ENCODE measurements at places on chromosomes 4 and X.

DNA sequence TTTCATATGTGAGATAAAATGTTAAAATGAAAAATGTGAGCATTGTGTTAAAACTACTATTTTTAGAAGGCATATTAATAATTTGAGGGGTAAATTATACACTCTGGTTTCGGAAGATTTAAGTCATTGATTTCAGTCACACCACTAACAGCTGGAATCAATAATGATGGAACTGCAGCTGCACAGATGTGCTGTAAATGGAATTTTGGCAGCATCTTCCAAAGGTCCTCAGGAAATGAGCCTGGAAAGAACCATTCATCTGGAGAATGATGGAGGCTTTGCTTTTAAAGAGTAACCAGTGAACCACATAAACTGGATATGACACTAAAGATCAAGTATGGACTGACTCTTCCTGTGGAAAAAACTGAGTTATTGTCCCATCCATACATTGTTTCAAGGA lies 759.0 kb upstream of the EPHA5 start:
- DNase-seq: no peak

GRCh38 chr4:4358093-4358854 lies 28.6 kb upstream of the NSG1 start:
- no peak for DNase-seq

- no peak for DNase-seq
Observed at GRCh38 chrX:2533424-2533823, 32.6 kb upstream of the DHRSX start.

- DNase-seq: no peak
Observed at GRCh38 chr4:164501074-164501473, 252.9 kb upstream of the SMIM31 start.

DNA sequence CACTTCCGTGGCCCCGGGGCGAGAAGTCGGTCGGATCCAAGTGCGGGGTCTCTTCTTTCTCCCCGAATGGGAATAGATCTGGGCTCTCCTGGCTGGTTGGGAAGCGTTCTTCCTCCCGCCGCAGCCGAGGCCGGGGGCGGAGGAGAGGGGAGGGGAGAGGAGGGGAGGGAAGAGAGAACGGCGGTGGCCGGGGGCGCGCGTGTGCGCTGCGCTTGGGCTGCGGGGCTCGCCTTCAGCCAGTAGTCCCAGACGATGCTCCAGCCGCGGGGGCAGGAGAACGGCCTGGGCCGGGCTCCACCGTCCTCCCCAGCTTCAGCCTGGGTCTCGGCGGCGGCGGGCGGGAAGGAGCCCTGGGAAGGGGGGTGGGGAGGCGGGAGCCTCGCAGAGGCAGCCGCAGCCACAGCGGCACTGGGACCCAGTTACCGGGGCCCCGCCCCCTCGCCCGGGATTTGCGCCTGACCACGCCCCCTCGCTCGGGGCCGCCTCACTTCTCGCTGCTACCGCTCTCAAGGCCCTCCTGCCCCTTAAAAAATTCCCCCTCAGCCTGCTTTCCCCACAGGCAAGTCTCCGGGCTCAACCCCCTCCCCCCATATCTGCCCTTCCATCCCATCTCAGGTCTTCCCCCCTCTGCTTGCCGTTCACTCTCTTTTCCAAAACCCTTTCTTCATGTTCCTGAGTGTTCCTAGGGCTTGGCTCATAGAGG lies at the start of gene FGD1:
TSS of gene FGD1 (minus strand) at position 421 of the 703 bp plus-strand sequence. CDS start 802 bp downstream, outside the sequence.
- peak; percentile 56 for DNase-seq

GRCh38 chr4:74111306-74111975 lies 12.4 kb upstream of the CXCL2 start:
- no peak for DNase-seq

- no peak for DNase-seq
Observed at GRCh38 chr4:121199742-121200561, 35.8 kb upstream of the TNIP3 start.

DNA sequence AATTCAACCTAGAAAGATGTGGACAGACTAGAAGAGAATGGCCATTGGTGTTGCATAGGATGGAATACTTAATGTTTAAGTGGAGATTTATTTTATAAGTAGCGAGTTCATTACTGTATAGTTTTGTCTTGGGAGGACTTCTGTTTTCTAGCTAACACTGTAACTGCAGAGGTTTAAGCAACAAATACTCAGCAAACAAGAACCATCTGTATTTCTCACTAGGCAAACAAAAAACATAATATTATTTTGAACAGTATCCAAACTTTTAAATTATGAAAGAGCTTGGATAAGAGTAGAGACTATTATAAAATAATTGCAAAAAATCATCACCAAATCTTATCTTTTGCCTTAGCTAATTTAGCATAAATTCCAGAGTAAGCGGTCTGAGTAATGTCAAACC lies 121.1 kb downstream of the GLRA3 start:
- no peak for DNase-seq

DNA sequence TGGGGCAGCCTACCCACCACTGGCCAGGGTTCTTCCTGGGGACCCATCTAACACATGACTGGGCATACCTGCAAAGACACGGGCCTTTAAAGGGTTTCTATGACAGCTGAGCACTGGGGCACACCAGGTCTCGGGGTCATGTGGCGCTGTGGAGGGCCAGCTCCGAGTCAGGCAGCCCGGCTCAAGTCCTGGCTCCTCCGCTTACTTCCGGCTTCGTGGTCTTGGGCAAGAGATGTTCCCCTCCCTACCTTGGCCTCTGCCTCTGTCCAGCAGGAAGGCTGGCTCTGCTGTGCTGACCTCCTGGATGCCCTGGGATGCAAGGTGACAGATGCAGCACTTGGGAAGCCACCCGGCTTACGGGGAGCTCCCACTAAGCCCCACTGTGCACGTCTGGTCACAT lies 37.6 kb downstream of the HTRA3 start:
- no peak for DNase-seq

GRCh38 chrX:46330981-46331380 lies 214.2 kb downstream of the ZNF674 start:
- no peak for DNase-seq

DNA sequence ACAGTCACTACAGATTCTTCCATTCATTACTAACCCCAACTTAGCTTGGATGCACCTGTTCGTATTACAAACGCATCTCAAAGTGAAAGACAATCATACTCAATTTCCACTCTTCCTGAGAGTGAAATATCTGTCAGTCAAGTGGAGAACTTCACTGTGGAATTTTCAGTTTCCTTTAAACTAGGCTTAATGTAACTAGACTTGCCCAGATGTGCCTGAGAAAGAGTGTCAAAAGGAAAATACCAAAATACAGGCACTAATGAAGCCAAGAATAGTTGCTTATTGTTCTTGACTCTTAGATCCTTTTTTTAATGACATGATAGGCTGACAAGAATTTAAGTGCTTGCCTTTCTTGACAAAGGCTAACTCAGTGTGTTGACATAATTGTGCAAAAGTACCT lies 72.4 kb upstream of the NR3C2 start:
- DNase-seq: no peak

- no peak for DNase-seq
Observed at GRCh38 chr4:128386761-128387599, 99.4 kb upstream of the PGRMC2 start.

DNA sequence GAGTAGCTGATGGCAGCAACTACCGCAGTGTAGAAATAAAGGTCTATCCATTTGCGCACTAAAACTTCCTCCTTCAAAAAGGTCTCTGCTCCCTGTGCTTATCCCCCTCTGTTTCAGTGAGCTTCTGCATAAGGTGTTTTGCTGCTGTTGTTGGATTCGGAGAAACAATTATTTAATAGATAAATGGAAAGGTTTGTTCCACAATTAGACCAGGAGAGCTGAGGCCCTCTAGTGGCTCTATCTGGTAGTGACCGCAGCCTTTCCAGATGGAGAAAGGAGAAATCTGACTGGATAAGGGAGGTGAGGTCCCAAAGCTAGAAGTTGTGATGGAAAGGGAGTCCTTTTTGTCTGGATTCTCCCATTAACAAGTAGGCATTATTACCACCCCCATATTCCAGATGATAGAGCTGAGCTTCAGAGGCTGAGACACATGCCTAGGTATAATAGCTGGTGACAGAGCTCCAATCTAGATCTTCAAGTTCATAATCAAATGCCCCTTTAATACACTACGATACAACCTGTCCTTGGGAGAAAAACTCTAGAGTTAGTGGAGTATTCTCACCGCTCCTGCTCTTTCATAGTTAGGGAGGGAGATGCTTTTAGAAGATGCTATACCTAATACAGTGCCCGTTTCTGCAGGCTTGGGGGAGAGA lies 5.1 kb upstream of the GABRQ start:
- DNase-seq: peak; percentile 27

DNA sequence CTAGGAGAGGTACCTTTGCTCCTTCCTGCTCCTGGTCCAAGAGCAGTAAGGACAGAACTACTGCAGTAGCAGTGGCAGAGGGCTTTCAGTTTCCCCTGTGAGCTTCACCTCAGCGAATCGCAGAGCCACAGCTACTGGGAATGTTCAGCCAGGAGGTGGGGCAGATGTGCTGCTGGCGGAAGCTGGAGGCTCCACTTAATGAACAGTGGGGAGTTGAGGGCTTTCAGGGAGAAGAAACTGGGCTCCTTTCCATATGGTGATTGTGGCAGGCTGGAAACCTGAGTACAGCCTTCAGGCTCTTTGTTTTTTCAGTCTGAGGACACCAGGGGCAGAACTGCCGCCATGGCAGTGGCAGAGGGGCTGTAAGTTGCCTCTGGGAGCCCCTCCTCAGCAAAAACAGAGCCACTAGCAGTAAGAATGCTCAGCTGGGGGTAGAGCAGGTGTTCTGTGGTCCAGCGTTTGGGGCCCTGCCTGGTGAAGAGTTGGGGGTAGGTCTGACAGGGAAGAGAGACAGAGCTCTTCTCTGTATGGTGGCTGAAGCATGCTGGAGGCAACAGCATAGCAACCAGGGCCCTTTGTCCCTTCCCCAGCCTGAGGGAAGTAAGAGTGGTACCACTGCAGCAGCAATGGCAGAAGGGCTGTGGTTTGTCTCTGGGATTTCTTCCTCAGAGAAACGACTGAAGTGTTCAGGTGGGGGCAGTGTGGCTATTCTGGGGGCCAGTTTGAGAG lies 106.0 kb upstream of the GRXCR1 start:
- no peak for DNase-seq

DNA sequence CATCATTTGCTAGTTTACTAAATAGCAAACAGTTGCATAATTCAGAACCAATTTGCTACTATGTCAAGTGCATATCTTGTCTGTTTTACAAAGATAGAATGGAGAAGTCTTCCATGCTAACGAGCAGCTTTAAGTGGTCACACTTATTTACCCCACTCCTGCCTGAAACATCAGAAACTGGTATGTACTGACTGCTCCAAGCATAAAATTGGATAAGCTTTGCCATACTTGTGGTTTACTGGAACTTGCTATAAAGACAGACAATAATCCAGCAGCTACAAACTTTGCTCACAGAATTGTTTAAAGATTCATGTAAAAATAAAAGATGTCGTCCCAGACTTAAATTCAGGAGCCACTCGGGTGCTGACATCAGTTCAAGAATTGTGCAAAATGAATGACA lies 13.3 kb upstream of the CDKL2 start:
- no peak for DNase-seq

DNA sequence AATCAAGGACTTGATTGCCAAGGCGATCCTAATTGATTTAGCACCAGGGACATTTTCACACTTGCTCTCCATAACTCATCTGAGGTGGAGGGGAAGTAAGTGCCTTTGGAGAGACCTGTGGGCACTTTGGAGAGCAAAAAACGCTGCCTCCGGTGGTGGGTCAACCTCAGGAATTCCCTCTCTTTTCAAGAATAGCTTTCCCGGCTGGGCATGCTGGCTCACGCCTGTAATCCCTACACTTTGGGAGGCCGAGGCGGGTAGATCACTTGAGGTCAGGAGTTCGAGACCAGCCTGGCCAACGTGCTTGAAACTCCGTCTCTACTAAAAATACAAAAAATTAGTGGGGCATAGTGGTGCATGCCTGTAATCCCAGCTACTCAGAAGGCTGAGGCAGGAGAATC lies 49.2 kb downstream of the PRPS1 start:
- DNase-seq: no peak

DNA sequence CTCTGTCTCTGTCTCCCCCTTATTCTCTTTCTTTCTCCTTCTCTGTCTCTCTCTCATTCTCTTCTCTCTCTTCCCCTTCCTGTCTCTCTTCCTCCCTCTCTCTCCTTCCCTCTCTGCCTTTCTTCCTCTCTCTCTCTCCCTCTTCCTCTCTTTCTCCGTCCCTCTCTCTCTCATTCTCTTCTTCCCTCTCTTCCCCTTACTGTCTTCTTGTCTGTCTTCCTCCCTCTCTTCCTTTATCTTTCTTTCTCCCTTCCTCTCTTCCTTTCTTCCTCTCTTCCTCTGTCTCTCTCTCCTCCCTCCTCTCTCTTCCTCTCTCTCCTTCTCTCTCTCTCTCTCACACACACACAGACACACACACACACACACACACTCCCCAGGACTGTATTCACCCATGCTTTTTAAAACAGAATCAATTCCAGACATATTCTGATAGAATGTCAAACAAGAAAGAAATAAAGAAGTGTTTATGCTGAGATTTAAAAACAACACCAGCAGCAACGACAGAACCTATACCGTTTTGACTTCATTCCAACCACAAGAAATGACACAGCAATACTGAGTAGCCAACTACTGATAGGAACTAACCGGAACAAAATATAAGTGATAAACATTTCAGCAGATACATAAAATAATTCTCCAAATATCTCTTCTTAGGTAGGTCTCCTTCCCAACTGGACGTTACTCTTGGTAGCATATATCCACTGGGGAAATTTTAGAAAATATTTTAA lies 296.7 kb downstream of the ASMT start:
- DNase-seq: no peak

DNA sequence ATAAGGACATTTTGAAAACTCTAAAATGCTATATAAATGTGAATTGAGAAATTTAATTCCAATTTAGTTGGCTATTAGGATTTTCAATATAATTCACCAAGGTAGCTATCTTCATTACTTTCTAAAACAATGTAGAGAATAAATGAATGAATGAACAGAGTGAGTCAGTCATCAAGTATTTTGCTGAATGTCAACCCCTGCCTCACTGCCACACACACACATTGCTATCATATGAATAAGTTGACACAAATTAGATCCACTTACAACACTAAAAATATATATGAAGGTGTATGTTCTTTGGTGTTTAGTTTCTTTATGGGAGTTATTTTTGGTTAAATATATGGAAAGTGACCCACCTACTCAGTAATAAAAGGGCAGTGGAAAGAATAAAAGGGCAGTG lies 141.4 kb upstream of the SMIM10 start:
- DNase-seq: no peak

DNA sequence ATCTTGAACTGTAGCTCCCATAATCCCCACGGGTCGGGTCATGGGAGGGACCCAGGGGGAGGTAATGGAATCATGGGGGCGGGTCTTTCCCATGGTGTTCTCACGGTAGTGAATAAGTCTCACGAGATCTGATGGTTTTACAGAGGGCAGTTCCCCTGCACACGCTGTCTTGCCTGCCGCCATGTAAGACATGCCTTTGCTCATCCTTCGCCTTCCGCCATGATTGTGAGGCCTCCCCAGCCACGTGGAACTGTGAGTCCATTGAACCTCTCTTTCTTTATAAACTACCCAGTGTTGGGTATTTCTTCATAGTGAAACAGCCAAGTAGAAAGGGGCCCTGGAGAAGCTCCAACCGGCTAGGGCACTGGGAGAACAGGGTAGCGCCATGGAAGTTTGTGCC lies 12.3 kb downstream of the CTAG1A start:
- no peak for DNase-seq

DNA sequence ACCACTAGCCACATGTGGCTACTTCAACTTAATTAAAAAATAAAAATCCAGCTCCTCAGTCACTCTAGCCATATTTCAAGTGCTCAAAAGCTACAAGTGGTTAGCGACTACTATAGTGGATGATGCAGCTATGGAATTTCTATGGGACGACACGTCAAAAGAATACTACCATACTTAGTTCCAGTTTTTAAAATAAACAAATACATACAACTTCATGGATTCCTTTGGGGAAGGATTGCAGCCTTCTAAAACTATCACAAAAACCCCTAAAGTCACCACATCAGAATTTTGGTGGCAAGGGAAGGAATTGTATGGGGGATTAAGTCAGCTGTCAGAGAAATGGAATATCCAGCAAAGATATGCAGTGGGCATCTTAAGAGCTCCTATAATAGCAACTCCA lies 6.5 kb downstream of the ZNF280C start:
- no peak for DNase-seq

Data from activated naive CD4-positive, alpha-beta T cell treated with anti-CD3 and anti-CD28 coated beads, Interleukin-2, amount 50 U/mL, for 16 hours (primary cell).